ENCODE measurements at places on chromosomes 5 and 9. TPM values are rescaled to one million over a fixed set of nuclear protein-coding genes. Genes with fewer than 3 reads are reported as not detected.

Gene SPATA9
- total RNA-seq: 0.77 TPM

Gene GLIPR2
- 17.0 TPM for total RNA-seq

Gene ABO
- not detected for total RNA-seq

DNA sequence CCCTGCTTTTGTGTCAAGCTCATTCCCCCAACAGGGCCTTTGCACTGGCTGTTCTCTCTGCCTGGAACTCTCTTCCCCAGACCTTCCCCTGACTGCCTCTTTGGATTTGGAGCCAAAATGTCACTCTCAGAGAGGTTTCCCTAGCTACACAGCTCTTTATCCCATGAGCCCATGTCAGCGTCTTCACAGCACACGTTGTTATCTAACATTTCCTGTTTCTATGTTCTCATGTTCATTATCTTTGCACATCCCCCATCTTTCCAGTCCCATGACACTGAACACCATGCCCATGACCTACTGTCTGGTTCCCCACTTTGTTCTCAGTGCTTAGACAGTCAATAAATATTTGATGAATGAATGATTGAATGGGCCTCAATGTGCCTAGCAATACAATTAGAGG is 26.3 kb upstream of the ARSI start:
- no peak for DNase-seq
- no peak overlapping the region for H3K4me3 ChIP-seq
- peaks cover 3% of the 10 kb centered on the region for H3K27me3 ChIP-seq
- no peak overlapping the region for H3K27ac ChIP-seq
- no peaks in the 10 kb centered on the region for H3K36me3 ChIP-seq
- no peaks in the 10 kb centered on the region for H3K4me1 ChIP-seq

GRCh38 chr5:174706997-174707572 is 17.3 kb upstream of the MSX2 start:
- no peak for DNase-seq
- H3K4me1 ChIP-seq: no peaks in the 10 kb centered on the region
- H3K36me3 ChIP-seq: peaks cover 5% of the 10 kb centered on the region

DNA sequence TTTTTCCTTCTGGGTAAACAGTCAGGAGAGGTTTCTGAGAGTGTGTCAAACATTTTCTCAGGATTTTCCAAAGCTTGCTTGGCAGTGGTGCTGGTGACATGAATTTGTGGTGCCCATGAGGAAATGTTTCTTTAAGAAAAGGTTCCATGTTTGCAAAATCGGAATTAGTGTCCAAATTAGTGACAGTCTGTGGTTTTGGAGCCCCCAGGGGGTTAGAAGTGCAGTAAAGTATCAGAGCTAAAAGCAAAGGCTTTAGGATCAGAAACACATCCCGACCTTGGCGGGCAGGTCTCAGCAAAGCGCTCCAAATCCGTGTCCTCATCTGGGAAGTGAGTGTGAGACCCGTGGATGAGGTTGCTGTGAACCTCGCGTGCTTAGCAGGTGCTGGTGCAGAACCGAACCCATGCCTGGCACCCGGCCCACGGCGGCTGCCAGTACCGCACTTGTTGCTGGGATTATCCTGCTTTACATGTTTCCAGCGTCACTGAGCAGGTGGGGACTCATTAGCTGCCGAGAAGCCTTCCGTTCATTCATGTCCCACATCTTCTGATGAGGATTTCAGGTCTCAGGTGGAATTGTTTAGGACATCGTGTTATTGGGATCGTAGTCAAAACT is 70.8 kb upstream of the COL5A1 start:
- H3K36me3 ChIP-seq: no peaks in the 10 kb centered on the region
- peaks cover 15% of the 10 kb centered on the region for H3K27me3 ChIP-seq
- no peak for DNase-seq
